ENCODE measurements at places on chromosomes 7 and 10.
A peak's percentile ranks its signal among the peaks of the same experiment; 100 is the strongest.

DNA sequence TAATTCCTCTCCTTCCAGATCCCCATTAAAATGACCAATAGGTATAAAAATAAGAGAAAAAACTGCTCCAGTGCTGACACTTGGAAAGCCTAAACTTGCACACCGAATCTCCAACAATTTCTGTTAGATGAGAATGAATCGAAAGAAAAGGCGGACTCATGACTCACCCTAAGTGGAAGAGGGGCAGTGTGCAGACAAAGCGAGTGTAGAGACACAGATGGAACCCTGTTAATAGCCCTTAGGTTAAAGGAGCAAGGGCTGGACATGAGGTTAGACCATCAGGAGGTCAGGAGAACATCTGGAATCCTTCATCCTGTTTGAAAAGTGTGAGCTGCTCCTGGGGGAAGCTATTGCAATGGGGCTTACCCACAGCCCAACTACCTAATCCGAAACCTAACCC, 103.4 kb upstream of the GLI3 start:
- H3K27me3 ChIP-seq: no peaks in the 10 kb centered on the region
- no peak overlapping the region for H3K4me3 ChIP-seq
- no peak for DNase-seq
- H3K36me3 ChIP-seq: no peaks in the 10 kb centered on the region
- H3K4me1 ChIP-seq: no peaks in the 10 kb centered on the region

- H3K4me3 ChIP-seq: peak overlapping the region; percentile 99
- H3K36me3 ChIP-seq: peaks cover 45% of the 10 kb centered on the region
- no peaks in the 10 kb centered on the region for H3K27me3 ChIP-seq
- peaks cover 44% of the 10 kb centered on the region for H3K4me1 ChIP-seq
- DNase-seq: no peak
Observed at GRCh38 chr7:99499371-99499720, 735 bp downstream of the ZNF394 start.

DNA sequence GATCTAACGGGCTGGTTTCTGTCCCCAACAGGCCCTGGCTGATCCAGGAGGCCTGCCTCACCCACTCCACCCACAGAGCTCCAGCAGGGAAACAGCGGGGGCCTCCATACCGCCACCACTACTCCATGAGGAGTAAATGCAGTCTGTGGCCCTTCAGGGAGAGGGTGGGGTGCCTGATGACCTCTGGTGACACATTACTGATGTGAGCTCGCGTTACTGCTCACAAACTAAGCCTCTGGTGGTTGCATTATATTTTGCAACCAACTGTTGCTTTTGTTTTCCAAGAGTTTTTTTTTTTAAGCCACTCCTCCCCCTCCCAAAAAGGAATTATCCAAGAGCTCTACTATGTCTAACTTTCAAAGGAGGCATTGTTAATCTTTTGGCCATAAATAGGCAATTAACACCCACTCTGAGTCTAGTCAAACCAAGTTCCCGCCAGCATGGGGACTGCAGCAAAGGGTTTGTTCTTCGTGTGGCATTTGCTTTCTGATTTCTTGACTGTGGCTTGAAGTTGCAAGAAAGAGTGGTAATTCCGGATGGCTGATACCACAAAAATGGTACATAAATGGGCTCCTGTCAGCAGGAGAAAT, 72.6 kb downstream of the FAM53B start:
- peak overlapping the region; percentile 80 for H3K27ac ChIP-seq
- H3K4me1 ChIP-seq: peaks cover 72% of the 10 kb centered on the region
- no peak overlapping the region for H3K4me3 ChIP-seq
- DNase-seq: no peak

DNA sequence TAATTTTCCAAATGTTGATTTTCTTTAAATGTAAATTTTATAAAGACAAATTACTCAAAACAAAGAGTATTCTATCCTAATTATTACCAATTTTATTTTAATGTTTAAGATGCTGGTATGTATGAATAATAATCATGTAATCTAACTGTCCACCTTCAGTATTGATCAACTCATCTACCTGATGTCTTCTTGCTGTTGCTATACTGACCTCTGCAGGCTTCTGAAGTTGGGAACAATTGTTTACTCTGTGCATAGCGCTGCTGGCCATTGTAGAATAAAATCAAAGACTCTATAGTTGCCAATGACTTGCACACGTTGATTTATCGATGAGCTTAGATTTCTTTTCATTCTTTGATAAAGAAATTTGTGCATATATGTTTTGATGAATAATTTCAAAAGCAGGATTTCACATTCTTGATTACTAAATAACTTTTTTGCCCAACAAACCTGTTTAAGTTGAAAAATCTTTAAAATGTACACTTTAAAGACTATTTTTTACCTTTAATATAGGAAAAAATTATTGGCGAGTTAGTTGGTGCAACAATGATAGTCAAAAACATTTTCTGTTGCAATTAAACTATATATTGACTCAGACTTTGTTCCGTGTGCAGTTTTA, 282.3 kb downstream of the TFEC start:
- H3K4me1 ChIP-seq: no peaks in the 10 kb centered on the region
- H3K27ac ChIP-seq: no peak overlapping the region
- no peaks in the 10 kb centered on the region for H3K36me3 ChIP-seq
- DNase-seq: no peak
- no peaks in the 10 kb centered on the region for H3K27me3 ChIP-seq
- no peak overlapping the region for H3K4me3 ChIP-seq

DNA sequence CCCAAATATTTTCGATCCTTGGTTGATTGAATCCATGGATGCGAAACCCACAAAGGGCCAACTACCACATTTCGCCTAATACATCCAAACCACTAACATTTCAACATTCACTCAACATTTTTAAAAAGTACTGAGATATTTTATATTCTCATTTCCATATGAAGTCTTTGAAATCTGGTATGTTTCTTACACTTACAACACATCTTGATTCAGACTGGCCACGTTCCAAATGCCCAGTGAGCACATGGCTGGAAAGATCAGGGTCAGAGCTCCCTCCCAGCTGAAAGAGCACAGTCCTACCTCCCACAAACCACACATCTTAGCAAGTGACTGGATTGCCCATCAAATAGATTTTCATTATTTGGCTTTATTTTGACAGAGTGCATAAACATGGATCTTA, 18.9 kb downstream of the NCAPG2 start:
- peaks cover 13% of the 10 kb centered on the region for H3K36me3 ChIP-seq
- no peaks in the 10 kb centered on the region for H3K27me3 ChIP-seq
- no peaks in the 10 kb centered on the region for H3K4me1 ChIP-seq
- H3K4me3 ChIP-seq: no peak overlapping the region

DNA sequence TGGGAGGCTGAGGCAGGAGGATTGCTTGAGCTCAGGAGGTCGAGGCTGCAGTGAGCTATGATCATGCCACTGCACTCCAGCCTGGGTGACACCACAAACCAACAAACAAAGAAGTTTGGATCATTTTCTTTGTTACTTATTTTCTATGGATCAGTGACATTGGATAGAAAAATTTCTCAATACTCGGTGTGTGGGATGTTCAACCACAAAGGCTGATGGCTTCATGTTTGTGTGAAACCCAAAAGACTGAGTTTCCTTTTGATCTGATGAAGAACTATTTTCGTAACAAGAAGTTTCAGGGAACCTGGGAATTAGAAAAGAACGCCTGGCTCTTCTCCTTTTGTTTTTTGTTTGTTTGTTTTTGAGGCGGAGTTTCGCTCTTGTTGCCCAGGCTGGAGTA, 104.0 kb downstream of the HOXA1 start:
- H3K27ac ChIP-seq: no peak overlapping the region
- DNase-seq: no peak
- H3K4me3 ChIP-seq: no peak overlapping the region
- no peaks in the 10 kb centered on the region for H3K4me1 ChIP-seq
- H3K36me3 ChIP-seq: no peaks in the 10 kb centered on the region
- peaks cover 6% of the 10 kb centered on the region for H3K27me3 ChIP-seq

DNA sequence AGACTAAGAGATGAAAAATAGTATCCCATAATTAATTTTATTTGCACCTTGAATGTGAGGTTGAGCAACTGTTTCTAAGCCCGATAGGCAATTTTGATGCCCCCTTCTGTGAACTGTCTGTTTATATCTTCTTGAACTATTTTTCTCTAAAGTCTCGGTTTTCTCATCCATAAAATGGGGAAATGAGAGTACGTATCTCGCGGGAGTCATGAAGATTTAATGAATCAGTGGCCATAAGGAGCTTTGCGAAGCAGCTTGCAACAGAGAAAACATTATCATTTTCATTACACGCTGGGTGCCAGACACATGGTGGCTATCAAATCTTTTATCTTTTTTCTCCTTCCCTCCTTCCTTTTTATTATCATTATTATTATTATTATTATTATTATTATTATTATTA, 108.1 kb upstream of the CARD11 start:
- no peaks in the 10 kb centered on the region for H3K36me3 ChIP-seq
- H3K27ac ChIP-seq: no peak overlapping the region
- H3K4me1 ChIP-seq: peaks cover 41% of the 10 kb centered on the region
- peak overlapping the region; percentile 0 for H3K4me3 ChIP-seq
- no peak for DNase-seq

- no peaks in the 10 kb centered on the region for H3K36me3 ChIP-seq
- H3K4me3 ChIP-seq: no peak overlapping the region
- no peaks in the 10 kb centered on the region for H3K4me1 ChIP-seq
- no peak for DNase-seq
- H3K27ac ChIP-seq: no peak overlapping the region
Observed at GRCh38 chr10:2036209-2036608, 298.9 kb upstream of the ADARB2 start.

Data from activated B cell treated with CpG ODN at 0.5 μM for 24 hours (primary cell).